Motor neuron (in vitro differentiated cells): ENCODE measurements at places on chromosomes 16 and 17. TPM values are rescaled to one million over a fixed set of nuclear protein-coding genes. Genes with fewer than 3 reads are reported as not detected.

LRRC36 gene
- 0.62 and 0.87 TPM in 2 replicates for total RNA-seq

MYH11 gene
- 0.64 and 0.67 TPM in 2 replicates for total RNA-seq

KRTAP3-2 gene
- not detected in 2 replicates for total RNA-seq

SLC38A8 gene
- not detected in 2 replicates for total RNA-seq

CDK3 gene
- total RNA-seq = 5.9 and 6.2 TPM in 2 replicates

OTOA gene
- total RNA-seq = 0.10 and 0.32 TPM in 2 replicates

CDH1 gene
- total RNA-seq = 0.76 and 1.1 TPM in 2 replicates

SEZ6 gene
- 20.4 and 21.6 TPM in 2 replicates for total RNA-seq

TPSG1 gene
- total RNA-seq = 0.46 and 1.1 TPM in 2 replicates

COPZ2 gene
- total RNA-seq = 156 and 163 TPM in 2 replicates

TPSD1 gene
- not detected in 2 replicates for total RNA-seq

ATP2C2 gene
- total RNA-seq = 1.5 and 1.9 TPM in 2 replicates

CD19 gene
- total RNA-seq = 0.13 and 0.27 TPM in 2 replicates

ZFP3 gene
- 2.4 and 2.9 TPM in 2 replicates for total RNA-seq
